Urinary bladder (tissue), 4 donors: ENCODE measurements at places on chromosomes 5 and 9.

DNA sequence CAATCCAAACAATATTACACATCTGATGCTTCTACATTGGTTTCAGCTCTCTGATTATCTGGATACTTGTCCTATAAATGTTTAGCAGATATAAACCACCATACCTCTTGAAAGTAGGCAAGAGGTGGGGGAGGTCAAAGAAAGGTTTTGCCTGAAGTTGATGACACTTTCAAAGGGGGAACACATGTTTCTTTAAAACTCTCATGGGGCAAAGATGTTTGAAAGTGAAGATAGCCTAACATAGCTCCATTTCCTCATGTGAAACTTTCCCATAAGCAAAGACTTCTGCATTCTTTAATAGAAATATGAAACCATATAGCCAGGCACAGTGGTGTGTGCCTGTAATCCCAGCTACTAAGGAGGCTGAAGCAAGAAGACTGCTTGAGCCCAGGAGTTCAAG lies 62.1 kb downstream of the CETN3 start:
- no peak for DNase-seq

DNA sequence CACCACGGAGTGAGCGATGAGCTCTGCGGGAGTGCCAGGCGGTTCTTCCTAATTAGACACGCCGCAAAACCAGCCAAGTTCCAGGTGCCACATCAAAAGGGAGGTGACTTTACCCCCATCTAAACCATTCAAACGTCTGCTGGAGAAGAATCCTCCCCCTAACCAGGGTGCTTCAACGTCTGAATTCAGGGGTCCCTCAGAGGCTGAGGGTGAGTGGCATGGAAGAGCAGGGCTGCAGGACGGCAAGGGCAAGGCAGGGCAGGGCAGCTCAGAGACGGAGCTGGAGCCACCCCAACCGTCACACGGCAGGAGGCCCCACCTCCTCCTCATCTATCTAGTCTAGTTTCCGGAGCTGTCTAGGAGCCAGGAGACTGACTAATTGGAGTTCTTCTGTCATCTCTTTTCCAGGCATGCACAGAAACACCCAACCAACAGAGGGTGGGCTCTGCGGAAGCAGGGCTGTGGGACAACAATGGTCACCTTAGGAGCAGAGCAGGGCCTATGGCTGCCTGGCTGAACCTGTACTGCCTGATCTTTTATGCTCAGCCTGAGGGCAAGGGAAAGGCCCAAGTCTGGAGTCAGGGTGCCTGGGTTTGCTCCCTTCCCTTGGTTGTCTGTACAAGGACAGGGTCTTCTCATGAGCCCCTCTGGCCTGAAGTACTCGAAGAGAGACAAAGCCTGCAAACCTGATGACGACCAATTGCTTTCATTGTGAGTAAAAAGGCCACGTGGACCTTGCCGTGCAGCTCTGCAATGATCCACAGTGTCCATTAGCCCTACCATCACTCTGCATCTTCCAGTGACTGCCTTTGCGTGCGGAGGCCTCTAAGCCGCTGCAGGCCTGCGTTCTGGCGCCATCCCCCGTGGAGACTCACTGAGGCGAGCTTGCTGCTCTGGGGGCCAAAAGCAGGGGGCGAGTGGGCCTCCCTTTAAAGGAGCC lies 81.0 kb upstream of the SLC25A51 start:
- DNase-seq = no peak

- no peak for DNase-seq
These were observed 99.3 kb downstream of the PDZD2 start for GRCh38 chr5:31738199-31738598.

DNA sequence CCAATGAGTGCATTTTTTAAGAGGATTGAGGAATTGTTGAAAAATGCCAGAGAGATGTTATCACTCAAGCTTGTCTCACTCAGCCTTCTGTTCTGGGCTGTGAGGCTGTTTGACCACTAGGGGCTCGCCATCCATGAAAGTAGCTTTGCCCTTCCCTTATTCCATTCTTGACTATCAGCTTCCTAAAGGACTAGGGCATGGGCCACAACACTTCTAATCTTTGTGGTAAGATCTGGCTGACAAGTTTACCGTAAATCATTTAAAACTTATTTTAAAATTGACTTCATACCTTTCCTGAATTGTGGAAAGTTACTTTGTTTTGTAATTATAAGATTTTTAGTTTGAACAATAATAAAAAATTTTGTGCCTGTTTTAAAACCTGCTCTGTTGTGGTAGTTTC lies 49.5 kb downstream of the TJP2 start:
- DNase-seq = no peak

DNA sequence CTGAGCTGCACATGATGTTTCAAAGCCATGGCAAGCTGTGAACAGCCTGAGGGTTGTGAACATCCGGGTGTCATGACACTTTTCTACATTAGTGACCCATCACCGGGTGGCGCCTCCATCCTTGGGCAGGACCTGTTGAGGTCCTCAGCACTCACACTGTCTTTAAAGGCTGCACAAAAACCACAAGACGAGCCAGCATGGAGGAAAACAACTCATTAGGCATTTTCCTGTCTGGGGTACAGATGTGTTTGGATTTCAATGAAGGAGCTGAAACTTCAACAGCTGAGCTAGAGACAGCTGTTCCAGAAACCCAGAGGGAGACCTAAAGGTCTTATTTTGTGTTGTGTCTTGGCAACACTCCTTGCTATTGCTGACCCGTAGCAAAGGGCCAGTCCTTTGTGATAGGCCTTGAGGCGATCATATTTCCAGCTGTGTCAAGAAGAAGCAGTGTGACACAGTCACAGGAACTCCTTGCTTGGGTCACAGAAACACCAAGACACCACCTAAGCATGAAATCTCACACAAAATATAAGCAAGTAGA lies 151.8 kb upstream of the VLDLR start:
- DNase-seq = no peak

DNA sequence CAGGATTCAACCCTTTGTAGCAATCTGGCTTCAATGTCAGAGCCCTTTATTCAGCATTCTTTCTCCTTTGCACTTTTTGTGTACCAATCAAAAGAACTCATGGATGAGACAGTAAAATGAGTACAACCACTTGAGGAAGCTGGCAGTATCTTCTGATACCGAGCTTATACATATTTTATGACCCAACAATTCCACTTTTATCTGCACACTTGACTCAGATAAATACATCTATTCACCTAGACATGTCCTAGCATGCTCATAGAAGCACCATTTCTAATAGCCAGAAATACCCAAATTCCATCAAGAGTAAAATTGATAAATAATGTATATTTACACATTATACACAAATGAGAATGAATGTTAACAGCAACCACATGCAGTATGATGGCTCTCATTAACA lies 111.2 kb upstream of the PTGER4 start:
- no peak for DNase-seq

GRCh38 chr9:122580360-122580759 lies 2.8 kb downstream of the OR1L8 start:
- no peak for DNase-seq

DNA sequence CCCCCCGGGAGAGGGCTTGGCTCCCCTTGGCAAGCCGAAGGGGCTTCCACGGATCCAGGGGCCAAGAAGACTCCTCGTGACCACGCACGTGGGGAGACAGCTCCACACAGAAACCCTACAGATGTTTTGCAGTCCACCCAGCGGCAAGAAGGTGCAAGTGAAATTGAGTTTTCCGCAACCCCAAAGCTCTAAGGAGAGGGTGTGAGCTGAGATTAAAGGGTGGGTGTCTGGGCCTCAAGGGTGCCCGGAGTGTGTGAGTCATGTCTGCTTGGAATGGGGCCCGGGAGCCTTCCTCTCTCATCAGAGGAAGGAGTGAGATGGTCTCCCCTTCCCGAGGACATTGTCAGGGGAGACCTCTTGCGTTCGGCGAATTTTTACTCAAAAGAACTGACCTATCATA lies 79.1 kb downstream of the OLFM1 start:
- no peak for DNase-seq

DNA sequence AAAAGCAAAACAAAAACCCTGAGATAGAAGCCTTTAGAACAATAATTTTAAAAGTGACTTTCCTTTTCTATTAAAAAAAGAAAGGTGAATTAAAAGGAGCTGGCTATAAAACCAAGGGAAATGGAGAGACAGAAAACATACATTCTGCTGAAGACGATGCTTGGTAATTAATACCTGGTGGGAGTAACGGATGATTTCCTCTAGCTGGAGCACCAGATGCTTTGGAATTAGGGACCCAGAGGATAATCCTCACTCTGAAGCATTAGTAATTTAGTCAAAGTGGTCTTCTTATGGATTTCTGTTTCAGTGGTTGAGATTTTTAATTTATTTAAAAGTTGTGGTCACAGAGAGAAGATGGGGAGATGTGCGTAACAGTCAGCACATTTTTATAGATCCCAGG lies 982.5 kb downstream of the TLE4 start:
- no peak for DNase-seq

GRCh38 chr5:64451551-64451950 lies 54.3 kb upstream of the RGS7BP start:
- no peak for DNase-seq
